SJSA1 (cell line): ENCODE measurements at places on chromosomes 1 and 21.
A peak's percentile ranks its signal among the peaks of the same experiment; 100 is the strongest.

GRCh38 chr1:22142315-22143064 is 407 bp downstream of the WNT4 start:
- peak; percentile 11 for DNase-seq

DNA sequence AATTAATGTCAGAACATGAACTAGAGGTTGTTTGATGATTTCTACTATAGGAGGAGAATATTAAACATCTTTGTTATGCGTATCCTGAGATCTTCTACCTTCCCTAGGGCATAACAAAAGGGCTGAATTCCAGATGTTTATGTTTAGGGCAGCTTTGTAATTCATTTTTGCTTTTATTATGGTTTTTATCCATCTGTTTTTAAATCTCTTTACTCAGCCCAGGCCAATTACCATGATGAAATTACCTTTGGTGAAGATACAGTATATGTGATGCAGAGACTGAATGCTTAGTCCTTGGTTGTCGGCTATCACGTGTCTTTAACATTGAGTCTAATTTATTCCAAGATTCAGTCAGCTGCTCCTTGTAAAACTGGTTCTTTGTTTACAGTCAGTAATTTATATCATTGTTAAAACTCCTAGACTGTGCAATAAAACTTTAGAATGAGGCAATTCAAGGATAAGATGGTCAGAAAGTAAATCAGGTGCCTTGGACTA is 176.9 kb downstream of the CTH start:
- no peak for DNase-seq

DNA sequence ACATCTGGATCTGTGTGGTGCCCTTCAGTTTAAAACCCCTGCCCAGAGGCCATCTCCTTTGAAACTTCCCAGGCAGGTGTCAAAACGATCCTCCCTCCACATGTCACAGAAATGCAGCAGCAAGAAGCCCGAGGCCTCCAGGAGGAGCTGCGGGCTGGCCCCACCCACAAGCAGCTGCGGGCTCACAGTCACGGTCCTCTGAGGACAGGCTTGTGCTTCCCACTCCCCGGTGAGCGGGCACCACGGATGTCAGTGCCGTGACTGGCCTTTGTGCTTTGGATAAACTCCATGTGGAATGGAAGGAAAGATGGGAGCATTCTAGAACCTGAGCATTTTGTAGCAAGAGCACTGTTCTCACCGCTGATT is 65.8 kb downstream of the SIK1 start:
- DNase-seq: no peak

GRCh38 chr1:111176678-111177077 is 23.8 kb downstream of the DENND2D start:
- DNase-seq: no peak

GRCh38 chr1:101363891-101364318 is 127.1 kb downstream of the S1PR1 start:
- no peak for DNase-seq

DNA sequence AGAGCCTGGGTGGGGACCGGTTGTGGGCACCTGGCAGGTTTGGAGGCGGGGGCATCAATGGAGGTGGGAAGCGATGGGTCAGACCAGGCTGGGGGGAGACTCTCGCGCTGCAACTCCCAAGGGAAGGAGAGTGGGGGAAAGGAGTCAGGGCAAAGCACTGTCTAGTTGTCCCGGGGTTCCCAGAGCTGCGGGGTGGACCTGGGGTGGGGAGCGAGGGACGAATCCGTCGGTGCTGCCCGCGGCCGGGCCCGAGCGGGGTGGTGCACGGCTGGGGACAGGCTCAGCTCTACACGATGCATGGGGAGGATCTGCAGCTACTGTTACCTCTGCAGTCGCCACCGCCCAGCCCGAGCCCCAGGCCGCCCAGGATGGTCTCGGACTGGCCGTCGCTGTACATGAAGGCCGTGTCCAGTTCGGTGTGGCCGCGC is 427 bp downstream of the AKR7A2 start:
- no peak for DNase-seq

- no peak for DNase-seq
These were observed at the start of gene LEFTY2 for GRCh38 chr1:225941187-225941941. LEFTY2 (minus strand) TSS chr1:225941220; CDS start chr1:225941140, 80 bp downstream.

DNA sequence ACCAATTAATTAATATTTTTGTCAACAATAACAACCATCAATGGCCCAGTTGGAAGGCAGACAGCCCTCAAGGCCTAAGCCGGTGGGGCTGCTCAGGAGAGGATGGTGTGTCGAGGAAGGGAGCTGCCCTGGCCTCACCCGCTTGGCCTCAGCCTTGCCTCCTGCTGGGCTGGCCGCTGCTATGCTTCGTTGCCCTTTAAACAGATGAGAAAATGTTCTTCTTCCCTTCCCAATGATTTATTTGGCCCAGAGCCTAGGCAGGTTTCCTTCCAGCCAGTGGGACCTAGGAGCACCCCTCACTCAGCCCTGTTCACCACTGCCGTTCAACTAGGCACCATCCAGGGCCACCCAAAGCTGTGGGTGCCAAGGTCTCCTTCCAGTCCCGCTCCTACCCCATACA is 3.1 kb upstream of the ADGRB2 start:
- no peak for DNase-seq

DNA sequence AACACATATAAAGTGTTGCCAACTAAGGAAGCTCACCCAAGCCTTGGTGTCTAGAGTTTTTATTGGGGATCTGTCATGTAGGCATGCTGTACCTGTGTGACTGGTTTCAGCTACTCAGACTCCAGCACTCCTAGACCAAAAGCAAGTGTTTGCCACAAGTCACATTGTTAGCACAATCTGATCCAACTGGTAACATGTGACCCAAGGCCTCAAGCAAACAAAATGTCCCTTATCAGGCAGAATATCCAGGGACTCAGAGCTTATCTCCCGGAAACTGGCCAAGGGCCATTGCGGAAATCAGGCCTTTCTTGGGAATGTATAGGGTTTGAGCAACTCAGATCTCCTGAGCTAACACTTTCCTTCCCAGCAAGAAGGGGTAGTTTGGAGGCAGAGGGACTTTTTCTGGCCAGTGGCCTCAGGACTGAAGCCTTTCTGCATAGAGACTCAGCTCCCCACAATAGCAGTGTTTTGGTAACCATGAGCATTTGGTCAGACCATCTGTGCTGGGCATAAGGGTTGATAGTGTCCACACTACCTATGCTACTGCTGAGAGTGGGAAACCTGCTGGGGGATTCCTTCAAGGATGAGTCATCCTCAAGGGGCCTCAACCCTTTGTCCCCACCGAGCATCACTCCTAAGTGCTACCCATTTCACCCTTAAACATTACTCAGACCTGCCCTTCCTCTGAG is 29.6 kb downstream of the NHLH2 start:
- DNase-seq: no peak

DNA sequence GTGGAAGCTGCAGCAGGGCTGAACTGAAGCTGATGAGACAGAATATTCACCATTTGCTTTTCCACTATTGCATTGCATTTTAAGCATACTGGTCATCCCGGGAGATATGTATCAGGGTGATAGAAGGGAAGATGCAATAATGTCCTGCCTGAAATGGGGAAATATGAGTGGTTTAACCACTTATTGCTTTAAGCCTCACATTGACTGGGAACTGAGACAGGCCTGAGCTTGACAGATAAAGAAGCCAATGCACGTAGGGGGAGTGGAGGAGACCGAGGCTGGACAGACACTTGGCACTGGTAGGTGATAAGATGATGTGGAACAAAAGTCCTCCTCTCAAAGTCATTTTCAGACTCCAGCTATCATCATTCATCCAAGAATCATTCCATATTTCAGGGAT is 911.7 kb upstream of the NCAM2 start:
- no peak for DNase-seq

DNA sequence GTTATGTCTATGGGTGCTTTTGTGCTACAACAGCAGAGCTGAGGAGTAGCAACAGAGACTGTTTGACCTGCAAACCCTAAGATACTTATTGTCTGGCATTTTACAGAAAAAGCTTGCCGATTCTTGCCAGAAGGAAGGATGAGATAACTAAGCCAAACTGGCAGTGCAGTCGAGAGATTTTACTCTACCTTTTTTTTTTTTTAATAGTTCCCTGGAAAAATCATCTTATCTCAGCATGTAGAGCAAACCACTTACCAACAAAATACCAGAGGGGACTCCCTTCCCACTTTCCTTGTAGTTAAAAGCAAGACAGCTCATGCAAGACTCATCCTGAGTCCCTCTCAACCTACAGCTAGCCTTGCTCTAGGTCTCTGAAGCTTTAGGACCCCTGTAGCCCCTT is 132.9 kb downstream of the SYT2 start:
- DNase-seq: peak; percentile 48

- DNase-seq: no peak
These were observed 120.0 kb downstream of the PEX14 start for GRCh38 chr1:10594595-10595223.

DNA sequence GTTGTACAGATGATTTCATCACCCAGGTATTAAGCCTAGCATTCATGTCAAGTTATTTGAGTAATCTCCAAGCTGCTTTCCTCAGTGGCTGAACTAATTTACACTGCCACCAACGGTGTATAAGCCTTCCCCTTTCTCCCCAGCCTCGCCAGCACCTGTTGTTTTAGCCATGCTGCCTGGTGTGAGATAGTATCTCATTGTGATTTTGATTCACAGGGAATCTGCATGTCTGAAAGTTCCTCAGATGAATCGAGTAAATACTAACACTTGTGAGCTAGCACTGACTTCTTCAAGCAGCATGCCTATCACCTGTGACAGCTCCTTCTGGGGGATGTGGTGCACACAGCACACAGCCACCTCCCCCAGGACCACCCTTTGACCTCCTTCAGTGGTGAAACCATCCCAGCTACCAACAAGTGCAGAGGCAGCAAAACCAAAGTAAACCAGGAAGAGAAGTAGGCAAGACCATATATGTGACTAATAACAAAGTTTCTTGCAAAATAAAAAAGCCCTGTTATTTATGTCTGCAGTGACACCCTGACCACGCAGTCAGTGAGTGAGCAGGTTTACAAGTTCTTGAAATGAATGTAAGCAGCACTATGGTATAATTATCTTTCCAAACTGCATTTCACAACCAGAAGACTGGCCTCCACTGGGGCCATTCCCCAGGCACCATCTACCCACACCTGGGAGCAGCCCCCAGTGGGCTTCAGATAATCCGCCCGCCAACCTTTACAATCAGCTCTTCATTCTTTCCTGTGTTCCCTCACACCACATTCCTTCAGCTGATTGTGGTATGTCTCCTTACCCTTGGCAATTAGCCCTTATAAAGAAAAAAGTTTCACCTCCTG is 173.8 kb downstream of the ETS2 start:
- no peak for DNase-seq

GRCh38 chr1:99264201-99265021 is at the start of gene PLPPR4:
PLPPR4 (plus strand) TSS chr1:99264492; CDS start chr1:99264594, 102 bp downstream.
- peak; percentile 58 for DNase-seq

- no peak for DNase-seq
These were observed 179.3 kb downstream of the ZNF326 start for GRCh38 chr1:90174246-90174645.

DNA sequence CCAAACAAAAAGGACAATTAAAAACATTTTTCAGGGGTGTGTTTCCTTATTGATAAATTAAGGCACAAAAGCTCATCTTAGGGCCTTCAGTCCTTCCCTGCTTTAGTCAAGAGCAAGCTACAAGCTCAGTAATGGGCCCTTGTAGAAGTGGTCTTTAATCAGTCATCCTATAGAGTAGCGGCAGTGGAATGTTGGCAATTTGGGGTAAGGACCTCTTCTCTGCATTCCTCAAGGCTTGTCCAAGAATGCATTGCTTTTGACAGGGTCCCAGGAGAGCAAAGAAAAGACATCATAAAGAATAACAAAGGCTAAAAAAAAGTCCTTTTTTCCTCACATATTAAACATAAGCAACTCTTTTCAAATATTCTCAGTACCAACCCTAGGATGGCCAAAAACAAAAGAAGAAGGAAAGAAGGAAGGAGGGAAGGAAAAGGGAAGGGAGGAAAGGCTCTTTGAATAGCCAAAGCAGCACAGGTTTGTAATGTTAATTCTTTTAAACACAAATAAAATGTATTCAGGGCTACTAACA is 27.3 kb upstream of the CAMK1G start:
- no peak for DNase-seq

GRCh38 chr21:25373126-25374082 is 233.9 kb downstream of the MRPL39 start:
- peak; percentile 77 for DNase-seq

DNA sequence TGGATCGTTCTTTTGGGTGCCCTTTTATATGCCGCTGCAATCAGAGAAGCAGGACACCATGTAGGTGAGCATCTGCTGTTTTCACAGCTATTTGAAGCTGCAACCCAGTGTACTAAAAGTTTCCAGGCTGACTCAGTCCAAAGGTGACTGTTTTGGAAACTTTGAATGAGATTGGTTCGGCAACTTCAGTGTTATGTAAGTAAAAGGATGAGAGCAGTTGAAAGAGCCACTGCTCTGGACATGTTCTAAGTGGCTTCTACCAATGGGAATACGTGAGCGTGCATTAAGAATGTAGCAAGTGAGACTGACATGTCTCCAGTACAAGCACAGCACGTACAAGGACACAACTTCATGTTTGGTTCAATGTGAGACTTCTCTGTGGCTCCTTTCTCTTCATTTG is 55.6 kb downstream of the DDR2 start:
- DNase-seq: no peak

DNA sequence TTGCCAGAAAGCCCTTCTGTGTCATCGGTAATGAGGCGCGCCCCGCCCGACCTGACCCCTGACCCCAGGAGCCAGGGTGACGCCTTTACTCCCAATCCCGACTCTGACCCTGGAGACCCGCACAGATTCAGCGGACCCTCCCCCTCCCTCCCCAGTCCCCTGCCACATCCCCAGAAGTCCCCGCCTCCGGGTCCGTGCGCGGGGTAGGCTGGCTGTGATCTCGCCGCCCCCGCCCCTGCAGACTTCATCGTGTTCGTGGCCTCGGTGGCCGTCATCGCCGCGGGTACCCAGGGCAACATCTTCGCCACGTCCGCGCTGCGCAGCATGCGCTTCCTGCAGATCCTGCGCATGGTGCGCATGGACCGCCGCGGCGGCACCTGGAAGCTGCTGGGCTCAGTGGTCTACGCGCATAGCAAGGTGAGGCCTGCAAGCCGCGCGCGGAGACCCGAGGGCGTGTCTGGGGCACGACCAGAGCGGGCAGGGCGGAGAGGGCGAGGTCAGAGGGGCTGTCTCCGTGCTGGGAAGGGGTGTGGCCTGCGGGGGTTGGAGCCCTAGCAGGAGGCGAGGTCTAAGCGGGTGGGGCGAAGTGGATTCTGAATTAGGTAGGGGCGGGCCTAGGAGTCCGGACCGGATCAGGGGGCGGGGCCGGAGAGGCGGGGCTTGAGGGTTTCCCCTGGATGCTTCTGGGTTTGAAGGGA is 34.8 kb downstream of the KCNQ4 start:
- DNase-seq: no peak

DNA sequence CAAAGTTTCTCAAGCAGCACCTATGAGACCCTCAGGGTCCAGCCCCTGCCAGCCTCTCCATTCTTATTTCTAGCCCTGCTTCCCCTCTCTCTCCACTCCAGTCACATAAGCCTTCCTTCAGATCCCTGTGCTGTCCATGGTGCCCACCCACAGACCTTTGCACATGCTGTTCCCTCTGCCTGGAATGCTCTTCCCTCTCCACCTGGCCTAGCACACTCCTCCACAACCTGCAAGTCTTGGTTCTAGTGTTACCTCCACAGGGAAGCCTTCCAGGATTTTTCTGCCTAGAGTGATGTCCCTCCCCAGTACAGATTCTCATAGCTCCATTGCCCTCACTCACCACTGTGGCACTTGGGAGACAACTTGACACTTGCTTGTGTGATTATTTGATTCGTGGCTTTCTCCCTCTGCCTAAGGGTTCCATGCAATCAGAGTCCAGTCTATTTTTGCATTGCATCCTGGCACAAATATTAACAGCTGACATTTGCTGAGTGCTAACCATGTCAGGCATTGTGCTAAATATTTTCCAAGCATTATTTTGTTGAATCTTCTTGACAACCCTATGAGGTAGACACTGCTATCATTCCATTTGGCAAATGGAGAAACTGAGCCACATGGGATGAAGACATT is 127.3 kb downstream of the SYF2 start:
- no peak for DNase-seq

- DNase-seq: no peak
These were observed 6.6 kb upstream of the LRRC3 start for GRCh38 chr21:44448651-44449131.
